ENCODE measurements at places on chromosomes 6 and 20.

DNA sequence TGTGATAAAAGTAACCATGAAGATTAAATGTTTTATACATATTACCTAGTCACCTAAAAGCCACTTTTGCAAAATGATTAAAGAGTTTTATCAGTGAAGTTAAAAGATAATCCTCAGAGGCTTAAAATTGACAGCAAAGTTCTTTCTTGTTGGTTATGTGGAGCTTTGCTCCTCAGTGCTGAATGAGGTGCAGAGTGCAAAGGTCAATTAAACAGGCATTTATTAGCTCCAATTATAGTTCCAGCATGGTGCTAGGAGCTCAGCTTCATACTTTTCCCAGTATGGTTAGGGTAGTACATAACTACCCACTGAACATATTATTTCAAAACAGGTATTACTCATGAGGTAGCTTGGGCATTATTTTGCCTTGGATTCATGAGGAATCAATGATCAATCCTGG, 414.0 kb upstream of the RUNX2 start:
- no peak for DNase-seq

DNA sequence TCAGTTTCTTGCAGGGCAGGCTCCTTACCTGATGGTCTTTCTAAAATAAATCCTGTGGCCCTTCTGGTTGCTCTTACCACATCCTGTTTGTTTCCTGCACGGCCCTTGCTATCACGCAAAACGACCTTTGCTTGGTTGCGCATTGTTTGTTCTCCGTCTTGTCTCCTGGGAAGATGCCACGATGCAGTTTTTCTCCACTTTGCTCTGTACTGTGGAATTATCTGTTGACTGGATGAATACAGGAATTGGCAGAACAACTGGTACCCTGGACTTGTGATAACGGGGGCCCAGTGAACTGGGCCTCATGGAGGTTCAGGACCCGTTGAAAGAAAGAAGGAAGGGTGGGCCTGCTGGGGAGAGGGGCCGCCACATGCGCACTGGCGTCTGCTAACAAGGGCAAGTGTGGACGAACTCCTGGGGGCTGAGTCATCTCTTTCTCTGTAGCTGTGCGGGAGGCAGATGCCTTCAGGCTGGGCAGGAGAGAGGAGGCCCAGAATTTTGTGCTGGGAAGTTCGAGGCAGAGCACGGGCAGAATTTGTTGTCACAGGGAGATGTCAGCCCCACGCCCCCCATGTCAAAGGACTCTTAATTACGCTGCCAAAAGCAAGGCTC, 139.9 kb downstream of the BMP7 start:
- DNase-seq, result no peak

DNA sequence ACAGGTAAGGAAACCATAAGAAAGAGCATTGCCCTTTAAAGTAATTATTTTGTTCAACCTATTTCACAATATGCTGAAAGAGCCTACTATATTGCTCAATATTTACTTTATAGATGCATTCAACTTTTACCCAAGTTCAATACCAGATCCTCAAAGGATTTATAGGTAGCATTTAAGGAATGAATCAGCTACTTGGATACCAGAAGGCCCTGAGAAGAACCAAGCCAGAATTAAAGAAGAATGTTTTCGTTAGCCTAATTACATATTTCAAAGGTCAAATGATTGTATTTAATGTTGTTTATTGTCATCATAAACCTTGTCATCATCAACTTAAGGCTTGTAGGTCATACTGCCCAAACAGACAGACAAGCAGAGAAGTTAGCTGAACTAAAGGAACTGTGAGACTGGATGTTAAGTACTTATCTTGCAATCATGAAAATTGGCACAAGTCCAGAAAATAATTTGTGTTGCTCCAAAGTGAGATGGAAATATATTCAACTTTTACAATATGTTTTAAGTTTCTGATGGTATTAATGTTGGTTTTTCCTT, 636.7 kb downstream of the RFPL4B start:
- no peak for DNase-seq

GRCh38 chr20:55893031-55893430, 112.3 kb downstream of the CBLN4 start:
- DNase-seq, result no peak

DNA sequence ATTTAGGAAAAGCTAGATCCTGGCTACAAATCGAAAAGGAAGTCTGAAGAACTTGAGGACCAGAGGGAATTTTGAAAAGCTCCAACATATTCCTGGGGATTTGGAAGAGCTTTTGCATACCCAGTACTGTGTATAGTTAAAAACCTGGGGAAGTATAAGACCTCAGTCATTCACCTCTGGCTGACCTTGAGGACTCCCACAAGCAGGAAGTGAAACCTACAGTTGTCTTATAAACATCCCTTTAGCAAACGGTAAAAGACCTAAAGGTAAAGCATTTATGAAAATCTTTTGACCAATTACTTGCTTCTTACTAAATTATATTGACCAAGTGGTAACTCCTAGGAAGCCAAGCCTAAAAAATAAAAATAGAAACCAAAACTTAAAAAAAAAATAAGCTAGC, 175.0 kb downstream of the HAO1 start:
- no peak for DNase-seq

- no peak for DNase-seq
These were observed 55.2 kb downstream of the TIAM2 start for GRCh38 chr6:155050311-155050710.

DNA sequence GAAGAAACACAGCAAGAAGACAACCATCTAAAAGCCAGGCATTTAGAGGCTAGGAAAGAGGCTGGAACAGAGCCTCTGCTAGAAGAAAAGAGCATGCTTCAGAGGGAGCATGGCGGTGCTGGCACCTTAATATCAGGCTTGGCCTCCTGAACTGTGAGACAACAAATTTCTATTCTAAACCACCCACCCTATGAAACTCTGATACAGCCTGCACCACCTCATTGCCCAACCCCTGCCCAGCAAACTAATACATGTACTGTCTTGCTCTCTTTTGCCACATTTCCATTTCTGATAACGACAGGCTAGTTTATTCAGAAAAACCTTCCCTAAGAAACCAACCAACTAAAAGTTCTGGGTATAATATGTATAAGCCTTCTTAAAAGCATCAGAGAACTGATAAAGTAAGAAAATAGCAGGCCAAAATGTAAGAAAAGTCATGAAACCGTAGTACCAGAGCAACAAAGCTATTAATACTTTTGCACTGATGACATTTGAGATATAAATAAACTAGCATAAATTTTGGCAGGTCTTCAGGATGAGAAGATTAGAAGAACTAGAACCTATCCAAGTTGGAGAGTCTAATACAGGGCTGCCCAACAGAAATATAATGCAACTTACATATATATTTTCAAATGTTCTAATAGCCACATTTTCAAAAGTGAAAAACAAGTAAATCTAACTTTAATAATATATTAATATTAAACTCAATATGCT, 184.7 kb upstream of the HSF2 start:
- no peak for DNase-seq

DNA sequence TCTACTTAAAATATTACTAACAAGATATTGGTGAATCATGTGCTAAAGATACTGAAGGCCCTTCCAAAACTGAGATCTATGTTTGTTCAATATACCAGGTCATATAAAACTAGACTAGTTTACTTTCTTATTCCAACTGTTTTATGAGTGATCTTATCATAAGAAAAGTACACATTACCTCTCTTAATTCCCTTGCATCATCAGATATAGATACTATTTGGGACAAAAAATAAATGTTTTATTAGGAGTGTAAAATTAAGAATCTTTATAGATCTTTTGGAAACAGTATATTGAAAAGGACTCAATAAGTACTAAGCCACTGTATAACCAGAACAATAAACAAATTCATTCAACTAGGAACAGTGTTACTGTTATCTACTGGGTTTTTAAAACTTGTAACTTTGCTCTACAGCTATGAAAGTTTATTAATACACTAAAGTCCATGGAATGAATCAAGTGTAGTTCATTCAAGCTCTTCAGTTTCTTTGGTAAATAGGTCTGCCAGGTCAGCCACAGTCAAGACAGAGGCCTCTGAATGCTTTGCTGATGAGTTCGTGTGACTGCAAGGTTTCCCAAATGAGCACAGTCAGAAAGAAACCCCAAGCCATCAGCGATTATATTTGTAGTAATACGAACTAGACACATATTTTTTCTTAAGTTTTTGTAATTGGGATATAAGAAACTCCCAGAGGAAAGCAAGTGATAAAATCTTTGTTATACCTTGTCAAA, 71.8 kb upstream of the FBXO30 start:
- DNase-seq, result peak; percentile 39

DNA sequence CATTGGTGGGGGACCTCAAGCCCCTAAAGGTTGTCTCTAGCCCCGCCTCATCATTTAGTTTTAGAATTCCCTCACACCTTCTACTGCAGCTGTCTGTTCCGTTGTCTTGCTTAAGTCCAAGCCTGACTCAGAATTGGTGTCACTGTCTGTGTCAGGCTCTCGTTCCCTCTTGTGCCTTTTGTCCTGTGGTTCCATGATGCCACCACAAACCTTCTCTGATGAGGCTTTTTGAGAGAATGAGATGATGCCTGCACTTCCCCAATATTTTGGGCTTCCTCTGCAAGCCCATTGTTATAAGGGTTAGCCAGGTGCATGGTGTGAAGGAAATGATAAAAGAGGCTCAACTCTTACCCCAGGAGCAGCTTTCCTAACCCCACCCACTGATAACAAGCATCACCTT, 8.1 kb upstream of the AKIRIN2 start:
- DNase-seq, result no peak

- DNase-seq, result no peak
These were observed 1086.2 kb downstream of the KIF16B start for GRCh38 chr20:15487030-15487429.

GRCh38 chr6:163745536-163746400, 331.2 kb downstream of the QKI start:
- peak; percentile 47 for DNase-seq
